ENCODE measurements at places on chromosomes 13 and 19.
A peak's percentile ranks its signal among the peaks of the same experiment; 100 is the strongest.

- no peak for DNase-seq
These were observed 362.4 kb downstream of the ENOX1 start for GRCh38 chr13:43424412-43424811.

DNA sequence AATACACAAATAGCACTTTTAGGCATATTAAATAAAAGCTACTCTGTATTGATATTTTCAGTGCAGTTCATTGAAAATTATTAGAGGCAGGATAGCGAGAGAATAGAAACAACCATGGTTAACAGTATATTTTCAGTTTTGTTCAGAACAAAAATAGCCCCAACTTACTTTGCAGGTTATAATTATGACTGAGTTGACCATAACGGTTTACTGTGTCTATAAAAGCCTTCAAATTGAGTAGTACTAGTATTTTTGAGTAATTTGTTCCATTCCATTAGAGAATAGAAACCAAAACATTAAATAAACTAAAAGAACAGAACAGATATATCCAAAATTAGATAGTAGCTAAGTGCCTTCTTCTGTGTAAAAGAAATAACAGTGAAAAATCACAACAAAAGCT lies 1108.4 kb upstream of the PCDH20 start:
- no peak for DNase-seq

DNA sequence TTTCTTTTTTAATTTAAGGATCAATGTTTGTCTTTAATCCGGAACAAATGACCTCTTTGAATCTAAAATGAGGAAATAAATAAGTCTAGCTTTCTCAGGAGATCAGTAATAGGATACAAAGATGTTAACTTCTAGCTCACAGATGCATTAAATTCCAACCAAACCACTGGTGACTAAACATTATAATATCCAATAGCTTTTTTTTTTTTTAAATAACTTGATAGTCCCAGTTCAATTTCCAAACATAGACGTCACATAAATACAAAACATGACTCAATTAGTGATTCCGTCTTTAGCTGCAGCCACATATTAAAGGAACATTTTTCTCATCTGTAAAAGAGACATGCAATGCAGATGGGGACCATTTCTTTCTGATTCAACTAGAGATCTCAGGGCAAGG lies 390.5 kb upstream of the PCDH9 start:
- no peak for DNase-seq

GRCh38 chr13:51922771-51923480 lies 61.2 kb downstream of the CCDC70 start:
- no peak for DNase-seq

DNA sequence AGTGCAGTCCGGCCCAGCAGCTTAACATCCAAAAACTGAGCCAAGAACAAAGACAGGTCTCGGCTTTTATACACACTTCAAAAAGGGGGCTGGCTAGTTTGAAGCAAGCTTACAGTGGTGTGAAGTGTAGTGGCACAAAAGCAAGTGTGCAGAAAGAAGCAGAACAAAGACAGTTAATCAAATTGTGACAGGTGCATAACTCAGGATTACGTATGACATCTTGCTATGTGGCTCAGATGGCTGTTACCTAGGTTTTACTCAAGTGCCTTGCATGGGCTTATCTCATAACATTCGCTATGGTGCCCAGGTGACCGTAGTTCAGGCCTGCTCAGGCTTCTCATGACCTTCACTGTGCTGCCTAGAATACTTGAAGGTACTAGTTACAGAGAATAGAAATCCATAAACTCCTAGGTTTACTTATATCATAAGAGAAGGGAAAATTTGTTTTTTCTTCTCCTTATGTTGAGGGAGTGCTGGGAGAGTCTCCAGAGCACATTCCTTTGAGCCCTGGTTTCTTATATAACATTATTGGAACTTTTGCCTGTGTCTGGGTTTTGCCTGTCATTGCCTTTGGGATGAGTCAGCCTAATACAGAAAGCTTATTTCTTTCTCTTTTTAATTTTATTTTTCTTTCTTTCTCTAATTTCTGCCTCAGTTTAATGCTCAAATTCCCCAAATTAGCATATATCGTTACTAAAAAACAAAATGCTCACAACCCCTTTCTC lies 1629.1 kb upstream of the PCDH20 start:
- no peak for DNase-seq

DNA sequence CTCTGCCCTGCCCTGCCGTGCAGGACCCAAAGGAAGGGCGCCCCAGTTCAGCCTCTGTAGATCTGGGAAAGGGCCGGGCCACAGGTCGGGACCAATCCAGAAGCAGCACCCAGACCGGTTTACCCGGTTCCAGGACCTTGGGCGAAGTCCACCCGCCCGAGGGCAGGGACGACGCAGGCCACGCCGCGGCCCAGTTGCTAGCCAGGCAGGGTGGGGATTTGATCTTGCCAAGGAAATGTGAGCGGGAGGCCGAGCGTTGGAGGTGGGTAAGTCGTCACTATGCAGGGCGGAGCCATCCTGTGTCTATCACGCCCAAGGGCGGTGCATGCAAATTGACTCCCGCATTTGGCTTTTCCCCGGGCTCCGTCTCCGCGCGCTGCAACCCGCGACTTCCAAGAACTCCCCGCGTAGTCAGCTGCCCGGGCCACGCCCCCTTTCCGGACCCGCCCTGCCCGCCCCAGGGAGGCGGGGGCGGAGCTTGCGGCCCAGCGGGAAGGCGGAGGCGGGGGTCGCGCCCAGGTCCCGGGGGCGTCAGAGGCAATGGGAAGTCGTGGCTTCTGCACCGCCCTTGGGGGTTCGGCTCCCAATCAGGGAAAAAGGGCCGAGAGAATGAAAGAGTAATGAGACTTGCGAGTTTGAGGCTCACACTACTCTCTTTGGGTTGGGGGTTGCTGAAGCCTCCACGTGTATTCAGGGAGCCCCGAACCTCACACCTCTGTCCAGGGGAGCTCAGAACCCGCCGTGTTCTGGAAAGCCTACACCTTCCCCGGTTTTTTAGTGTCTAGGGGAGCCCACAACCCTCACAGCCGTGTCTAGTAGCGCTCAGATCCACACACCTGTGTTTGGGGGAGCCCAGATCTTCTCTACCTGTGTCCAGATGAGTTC lies 12.8 kb downstream of the IER2 start:
- peak; percentile 47 for DNase-seq

DNA sequence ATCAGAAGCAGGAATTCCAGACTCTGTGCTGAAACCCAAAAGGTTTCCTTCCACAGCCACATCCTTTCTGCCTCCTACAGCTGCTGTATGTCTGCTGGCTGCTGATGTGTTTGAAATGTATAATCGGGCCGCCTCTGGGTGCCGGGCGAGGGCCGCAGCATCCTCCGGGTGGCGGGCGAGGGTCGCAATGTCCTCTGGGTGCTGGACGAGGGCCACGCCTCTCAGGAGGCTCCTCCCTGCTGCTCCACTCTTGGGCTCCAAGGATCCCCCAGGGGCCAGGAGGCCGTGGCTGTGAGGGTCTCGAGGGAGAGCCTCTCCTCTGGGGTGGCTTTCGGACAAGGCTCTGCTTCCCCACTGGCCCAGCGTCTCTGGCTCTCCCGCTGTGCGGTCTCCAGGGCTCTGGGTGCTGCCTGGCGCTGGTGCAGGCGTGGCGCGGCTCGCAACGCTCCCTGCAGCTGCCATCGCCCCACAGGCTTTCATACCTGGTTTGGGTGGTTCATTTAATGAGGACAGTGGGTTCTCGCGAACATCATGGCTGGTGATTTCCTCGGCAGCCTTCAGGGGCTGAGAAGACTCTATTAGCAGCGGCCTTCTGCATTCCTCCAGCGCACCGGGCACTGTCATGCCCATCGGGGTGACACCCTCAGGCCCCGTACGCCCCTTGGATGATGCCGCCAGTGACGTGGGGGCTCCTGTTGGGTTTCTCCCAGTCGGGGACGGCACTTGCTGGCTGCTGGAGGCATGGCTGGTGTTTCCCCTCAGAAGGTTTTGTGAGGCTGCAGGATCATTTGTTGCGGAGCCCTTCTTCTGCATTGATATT lies 41.8 kb upstream of the GRTP1 start:
- DNase-seq: no peak

DNA sequence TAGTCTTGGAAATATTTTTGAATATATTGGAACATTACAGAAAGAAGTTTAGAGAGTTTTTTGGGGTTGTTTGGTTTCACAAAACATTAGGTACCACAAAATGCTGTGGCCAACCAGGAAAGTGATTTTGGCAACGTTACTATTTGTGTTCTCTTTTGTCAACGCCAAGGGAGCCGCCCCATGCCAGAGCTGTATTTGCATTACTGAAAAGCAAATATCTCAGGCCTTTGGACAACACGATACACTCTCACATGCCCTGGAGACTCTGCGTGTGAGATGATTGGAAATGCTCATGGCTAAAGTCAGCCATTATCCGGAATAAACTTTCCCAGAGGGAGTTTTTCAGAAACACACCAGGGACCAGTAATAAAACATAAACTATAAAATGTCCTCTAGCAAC lies 324.6 kb downstream of the SHISA2 start:
- DNase-seq: no peak

- no peak for DNase-seq
These were observed 1.0 kb upstream of the FXYD7 start for GRCh38 chr19:35141837-35142605.

- DNase-seq: no peak
These were observed 116.6 kb upstream of the KLF12 start for GRCh38 chr13:74250738-74251190.

- DNase-seq: no peak
These were observed 196.5 kb upstream of the PCDH20 start for GRCh38 chr13:61612192-61612591.

- DNase-seq: no peak
These were observed 63.8 kb downstream of the SHISA2 start for GRCh38 chr13:25987987-25988386.

DNA sequence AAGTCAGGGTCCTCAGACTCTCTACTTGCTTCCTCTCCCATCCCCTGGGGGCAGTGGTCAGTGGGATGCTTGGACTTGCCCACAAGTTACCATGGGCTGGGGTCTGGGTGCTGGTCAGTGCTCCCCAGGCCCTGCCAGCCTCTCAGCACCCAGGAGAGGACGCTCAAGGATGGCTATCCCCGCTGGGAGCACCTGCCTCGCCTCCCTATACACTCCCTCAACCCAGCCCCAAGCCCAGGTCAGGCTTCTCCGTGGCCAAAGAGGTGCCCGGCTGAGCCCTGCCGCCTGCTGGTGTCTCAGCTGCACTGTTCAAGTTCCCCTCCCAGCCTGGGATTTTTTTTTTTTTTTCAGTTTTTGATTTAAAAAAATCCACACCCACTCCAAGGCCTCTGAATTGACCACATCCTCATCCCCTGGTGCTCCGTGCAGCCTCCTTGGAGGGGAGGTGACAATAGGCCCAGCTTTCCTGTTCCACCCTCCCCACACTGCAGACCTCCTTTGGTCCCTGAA lies 10.8 kb downstream of the F2RL3 start:
- DNase-seq: no peak

GRCh38 chr19:1942078-1942933 lies 1.3 kb downstream of the CSNK1G2 start:
- peak; percentile 50 for DNase-seq

- DNase-seq: no peak
These were observed 4.8 kb upstream of the SOX1 start for GRCh38 chr13:112062072-112062567.

All from activated naive CD4-positive, alpha-beta T cell (primary cell).